ENCODE measurements at places on chromosomes 1 and 21.

DNA sequence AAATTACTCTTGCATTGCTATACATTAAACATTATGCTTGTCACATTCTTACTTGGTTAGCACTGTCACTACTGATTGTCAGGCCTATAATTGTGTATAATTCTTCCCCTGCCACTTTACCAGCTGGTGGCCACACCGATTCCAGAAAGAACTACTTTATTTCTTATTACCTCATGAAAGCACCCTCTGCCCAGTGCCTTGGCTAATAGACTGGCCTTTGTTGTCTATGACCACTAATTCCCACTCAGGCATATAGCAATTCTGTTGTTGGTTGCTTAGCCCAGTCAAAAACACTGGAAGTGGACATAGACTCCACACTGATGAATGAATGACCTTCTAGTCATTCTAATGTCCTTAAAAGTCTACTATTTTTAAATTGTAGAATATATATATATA is 35.6 kb downstream of the MRPL39 start:
- no peak for DNase-seq

DNA sequence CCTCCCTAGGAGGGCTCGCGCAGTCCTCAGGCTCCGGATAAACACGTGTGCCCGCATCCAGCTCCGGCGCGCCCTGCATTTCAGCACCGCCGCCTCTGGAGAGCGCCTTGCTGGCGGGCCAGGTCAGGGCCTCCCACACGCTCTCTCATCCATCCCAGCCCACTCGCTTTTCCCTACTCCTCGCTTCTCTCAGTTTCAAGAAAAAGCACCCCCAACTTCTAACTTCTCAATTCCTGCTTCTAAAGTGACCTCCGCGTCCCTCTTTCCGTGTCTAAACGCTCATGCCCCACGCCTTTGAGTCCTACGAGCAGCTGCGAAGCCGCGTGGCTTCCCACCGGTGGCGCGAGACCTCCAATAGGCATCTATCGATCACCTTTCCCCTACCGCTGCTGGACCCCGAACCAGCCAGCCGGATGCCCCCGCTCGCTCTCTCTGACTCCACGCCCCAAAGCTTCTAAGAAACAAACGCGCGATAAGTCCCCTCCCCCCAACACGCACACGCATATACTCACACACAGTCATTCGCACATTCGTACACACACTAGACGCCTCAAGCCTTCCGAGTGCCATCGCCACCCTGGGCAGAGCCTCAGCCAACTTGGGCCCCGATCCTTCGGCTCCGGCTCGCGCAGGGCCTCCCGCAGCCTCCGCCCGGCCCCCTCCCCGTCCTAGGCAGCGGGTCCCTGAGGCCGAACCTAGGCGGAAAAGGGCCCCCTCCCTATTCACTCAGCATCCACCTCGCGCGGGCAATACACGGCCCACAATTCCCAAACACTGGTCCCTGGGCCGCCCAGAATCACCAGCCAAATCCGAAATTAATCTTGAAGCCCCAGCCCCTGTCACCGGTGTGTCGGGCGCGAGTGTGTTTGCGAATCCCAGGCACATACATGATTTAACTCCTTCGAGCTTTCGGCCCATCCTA is 1.1 kb downstream of the NMNAT2 start:
- DNase-seq = no peak

GRCh38 chr1:13818926-13819325 is 118.9 kb downstream of the PRDM2 start:
- no peak for DNase-seq

- DNase-seq = no peak
These were observed 355.8 kb downstream of the AJAP1 start for GRCh38 chr1:5010236-5010635.

DNA sequence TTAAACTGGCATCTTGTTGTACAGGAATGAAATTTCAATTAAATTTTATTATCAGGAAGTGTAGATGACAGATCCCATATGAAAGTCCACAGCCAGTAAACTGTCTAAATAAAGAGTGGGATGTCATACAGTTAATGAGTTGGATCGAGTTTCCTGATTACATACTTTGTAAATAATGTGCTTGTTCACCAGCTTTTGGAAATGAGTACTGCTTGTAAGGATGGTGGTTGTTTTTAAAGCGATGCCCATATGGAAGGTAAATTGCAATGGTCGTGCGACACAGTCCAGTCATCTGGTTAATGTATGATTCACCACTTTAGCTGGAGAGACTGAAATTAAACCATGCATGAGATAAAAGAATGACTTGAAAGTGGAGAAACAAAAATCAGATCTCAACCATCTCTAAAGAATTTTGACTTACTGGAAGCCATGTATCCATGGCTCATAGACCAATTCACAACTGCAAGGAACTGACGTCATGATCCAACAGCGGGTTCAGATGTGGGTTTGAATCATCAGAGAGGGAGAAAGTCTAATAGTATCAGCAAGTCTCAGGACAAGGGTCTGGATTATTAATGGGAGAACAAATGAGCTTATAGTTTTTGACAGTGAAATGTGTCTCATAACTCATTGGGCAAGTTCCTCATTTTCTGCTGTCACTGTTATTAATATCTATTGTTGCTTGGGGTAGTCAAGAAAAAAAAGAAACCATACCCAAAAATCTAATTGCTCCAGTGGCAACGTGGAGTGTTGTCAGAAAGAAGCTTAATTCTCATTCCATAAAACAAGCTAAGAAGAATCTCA is 49.0 kb downstream of the MAP10 start:
- no peak for DNase-seq

GRCh38 chr1:67441739-67442281 is 11.6 kb upstream of the SERBP1 start:
- DNase-seq = no peak

- no peak for DNase-seq
These were observed 12.8 kb upstream of the TMEM200B start for GRCh38 chr1:29136391-29136915.

GRCh38 chr1:194042736-194043135 is 856.3 kb upstream of the B3GALT2 start:
- no peak for DNase-seq

All from GM12892 (cell line).